ENCODE measurements at places on chromosomes 7 and 10.

- DNase-seq, result peak; percentile 57
These were observed 11.9 kb downstream of the FLNC start for GRCh38 chr7:128841921-128842673.

DNA sequence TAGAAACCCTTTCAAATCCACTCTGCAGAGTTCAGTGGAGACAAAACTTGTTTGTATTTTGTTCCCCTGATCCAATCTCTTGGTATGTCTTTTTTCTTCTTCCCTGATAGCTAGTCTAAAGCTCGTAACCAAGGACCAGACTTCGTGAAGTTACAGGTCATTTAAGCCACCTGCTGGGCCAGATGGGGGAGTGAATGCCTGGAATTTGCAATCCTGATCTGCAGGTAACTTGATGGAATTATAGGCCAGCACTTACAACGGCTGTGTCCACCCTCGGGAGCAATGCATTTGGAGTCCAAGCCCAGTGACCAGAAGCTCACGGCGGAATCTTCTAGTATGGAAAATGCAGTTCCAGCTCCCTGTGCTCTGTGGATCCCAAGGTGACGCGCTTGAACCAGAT, 566.9 kb downstream of the TCERG1L start:
- DNase-seq, result no peak

DNA sequence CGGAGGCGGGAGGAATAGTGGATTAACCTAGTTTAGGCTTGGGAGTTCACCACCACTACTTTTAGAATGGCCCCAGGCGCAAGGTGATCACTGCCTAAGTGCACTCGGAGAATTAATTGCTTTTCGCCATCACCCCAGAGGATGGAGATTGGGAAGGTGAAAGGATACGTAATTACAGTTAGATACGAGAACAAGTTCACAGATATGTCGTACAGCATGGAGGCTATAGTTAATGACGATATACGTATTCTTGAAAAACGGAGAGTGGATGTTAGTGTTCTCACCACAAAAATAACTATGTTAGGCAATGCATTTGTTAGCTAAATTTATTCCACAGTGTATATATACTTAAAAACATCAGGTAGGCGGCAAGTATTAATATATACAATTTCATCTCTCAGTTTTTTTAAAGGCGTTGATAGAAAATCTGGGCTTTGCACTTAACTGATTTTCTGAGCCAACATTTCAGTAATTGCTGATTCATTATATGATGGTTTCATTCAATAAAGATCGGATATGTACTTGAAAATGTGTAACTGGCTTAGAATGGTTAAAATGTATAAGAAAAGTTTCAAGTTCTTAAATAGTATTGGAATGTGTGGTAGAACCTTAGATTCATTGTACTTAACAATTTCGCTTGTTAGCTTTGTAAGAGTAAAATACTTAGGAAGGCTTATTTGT, 683 bp downstream of the CDC123 start:
- DNase-seq, result no peak

- DNase-seq, result no peak
These were observed 1.5 kb downstream of the DNA2 start for GRCh38 chr10:68470300-68470699.

DNA sequence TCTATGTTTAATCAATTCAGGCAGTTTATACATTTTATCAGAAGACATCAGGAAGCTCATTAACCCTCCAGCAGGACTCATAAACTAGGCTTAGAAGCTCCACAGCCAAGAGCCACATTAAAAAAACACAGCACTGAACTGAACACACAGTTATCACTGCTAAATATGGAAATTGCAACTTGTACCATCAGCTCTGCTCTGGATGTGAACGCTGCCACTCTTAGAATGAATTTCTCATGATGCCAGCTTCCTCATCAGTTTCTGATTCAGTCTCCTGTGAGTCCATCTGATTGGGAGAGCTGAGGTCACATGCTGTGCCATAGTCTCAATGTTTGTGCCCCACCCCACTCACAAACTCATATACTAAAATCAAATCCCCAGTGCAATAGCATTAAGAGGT, 17.1 kb upstream of the ING3 start:
- DNase-seq, result no peak

GRCh38 chr7:121503039-121503438, 106.9 kb upstream of the FAM3C start:
- no peak for DNase-seq

GRCh38 chr7:132485600-132486273, 90.5 kb downstream of the PLXNA4 start:
- DNase-seq, result no peak

GRCh38 chr10:44234483-44234875, 150.4 kb downstream of the CXCL12 start:
- no peak for DNase-seq

DNA sequence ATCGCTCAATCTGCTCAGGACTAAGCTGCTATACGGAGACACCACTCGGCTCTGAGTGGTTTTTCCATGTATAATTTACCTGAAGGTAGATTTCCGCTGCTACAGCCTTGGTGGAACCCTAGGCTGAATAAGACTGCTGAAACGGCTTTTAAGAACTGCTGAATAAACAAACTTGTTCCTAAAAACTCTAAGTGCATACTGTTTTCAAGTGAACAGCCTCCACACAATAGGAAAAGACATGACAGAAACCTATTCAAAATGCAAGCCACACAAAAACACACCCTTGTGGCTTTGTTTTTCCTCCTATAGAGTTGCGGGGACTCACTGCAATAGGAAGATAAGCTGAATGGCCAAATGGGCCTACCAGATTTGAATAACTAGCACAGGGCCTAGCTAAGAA, 117.2 kb downstream of the UBE2H start:
- DNase-seq, result no peak

GRCh38 chr10:90787393-90788198, 70.2 kb downstream of the HTR7 start:
- peak; percentile 3 for DNase-seq

- no peak for DNase-seq
These were observed 27.0 kb downstream of the JMJD1C start for GRCh38 chr10:63438506-63439498.

- DNase-seq, result no peak
These were observed 1.5 kb upstream of the WDR37 start for GRCh38 chr10:1054684-1055083.
